GM13977 (cell line): ENCODE measurements at places on chromosomes 1 and 21.

DNA sequence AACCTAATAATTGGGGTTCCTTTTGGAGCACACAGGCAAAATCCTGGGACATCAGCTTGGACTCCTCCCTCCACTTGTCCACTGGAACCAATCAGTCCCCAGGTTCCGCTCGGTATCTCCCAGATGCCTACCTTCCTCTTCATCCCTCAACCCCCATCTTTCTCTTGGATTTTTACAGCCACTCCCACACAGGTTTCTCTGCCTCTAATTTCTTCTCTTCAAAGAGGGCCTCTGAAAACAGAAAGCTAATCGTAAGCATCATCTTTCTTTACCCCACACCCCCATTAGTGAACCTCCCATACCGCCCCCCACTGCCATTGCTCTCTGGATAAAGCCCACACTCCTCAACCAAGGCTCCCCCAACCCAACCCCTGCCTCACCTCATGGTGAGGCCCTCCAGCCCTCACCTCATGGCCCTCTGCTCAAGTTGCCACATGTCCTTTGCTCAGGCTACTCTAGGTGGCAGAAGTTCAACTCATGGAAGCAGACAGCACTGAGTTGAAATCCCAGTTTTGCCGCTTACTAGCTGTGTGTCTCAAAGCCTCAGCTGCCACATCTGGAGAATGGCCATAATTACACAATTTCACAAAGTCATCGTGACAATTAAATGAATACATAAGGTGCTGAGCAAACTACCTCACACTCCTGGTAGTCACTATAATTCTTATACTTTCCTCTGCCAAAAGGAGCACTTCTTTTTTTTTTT, 18.1 kb upstream of the WASF2 start:
- DNase-seq: no peak

DNA sequence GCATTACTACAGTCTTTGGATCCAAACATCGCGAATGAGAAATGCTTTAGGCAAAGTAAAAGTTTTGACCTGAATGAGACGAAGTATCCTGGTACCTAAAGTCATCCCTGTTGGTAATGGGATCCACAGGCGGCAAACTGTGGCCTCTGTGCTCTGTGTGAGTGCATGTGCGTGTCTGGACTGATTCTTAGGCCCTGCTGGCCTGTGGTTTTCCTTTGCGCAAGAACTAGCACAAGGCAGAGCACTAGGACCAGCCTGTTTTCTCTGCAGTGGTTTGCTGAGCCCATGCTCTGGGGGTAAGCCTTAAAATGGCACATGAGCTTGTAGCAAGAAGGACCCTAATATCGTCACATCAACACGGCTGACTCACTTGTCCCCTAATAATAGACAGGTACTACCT, 251.2 kb downstream of the DSCAM start:
- DNase-seq: no peak

DNA sequence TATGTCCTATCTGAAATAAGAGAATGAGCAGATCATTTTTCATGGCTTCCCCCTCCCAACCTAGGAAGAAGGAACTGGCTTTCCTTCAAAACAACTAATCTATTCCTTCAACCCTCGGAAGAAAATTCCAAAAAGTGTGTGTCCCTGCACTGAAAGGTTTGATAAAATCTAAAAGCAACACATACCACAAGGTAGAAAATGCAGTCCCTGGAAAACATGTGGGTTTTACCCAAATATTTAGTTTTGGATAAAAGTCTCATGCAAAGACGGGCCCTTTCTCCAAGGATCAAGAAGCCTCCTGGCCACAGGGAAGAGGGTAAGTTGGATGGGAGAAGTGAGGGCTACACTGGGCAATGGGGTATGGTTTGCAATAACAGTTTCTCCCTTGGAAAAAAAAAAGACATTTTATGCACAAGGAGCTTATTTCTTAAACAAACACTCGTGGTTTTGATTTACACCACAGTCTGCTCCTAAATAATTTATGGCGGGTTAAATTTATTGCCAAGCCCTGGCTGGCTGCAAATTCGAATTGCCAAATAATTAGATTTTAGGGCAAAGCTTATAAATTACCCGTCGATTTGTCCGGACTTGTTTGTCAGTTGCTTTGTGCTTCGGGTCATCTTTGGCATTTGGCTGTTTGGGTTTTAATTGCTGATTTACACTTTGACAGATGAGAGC, 28.9 kb downstream of the ERI3 start:
- DNase-seq: no peak

GRCh38 chr1:147640553-147641165, 29.7 kb downstream of the ACP6 start:
- peak; percentile 81 for DNase-seq

DNA sequence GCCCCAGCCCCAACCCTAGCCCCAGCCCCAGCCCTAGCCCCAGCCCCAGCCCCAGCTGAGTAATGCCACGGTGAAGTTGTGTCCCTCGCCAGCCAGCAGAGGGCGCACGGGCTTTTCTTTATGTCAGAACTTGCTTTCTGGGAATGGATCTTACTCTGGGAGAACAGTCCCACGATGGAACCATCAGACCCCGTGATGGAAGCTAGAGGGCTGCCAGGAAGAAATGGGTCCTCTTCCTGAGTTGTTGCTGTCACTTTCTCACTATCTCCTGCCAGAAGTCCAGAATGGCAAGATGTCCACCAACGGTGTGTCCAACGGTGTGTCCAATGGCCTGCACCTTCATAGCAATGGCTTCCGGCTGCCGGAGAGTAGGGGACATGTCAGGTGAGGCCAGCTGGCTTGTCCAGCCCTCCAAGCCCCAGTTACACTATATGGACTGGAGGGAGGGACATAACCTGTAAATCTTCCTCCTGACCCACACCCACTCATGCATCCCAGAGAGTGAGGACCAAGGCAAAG, 25.1 kb upstream of the TMEM222 start:
- peak; percentile 75 for DNase-seq

DNA sequence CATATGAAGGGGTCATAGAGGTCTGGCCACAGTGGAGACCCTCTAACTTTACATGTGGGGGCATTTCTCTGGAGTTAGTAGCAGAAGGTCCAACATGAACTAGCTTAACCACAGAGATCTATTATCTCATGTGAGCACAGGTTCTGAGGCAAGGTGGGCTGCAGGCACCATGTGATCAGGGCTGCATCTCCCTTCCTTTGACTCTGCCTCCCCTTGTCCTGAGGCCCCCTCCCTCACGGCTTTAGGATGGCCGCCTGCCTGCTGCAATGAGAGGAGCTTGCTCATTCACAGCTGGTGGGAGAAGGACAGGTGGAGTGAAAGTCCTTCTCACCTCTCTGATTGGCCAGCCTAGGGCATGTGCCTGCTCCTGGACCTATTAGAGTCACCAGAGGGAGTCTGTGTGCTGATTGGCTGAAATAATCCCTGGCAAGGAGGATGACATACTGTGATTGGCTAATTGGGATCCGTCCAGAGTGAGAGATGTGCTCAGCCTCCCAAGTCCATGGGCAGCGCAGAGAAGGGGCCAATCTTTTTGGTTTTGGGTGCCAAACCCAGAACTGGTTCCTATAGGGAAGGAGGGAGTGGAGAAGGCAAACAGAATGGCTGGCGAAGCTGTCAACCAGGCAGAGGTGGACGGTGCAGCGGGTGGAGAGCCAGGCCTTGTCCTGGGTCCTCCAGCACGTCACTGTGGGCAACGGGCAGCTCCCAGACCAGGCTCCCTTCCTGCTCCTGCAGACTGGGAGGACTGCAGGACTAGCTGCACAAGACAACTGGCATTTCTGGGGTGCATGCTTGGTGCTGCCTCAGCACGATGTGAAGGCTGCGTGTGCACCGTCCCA, 39.4 kb upstream of the C1orf174 start:
- DNase-seq: no peak

- no peak for DNase-seq
Observed at GRCh38 chr1:151054971-151055547, 4.4 kb downstream of the CDC42SE1 start.

GRCh38 chr1:108130794-108131193, 69.3 kb downstream of the SLC25A24 start:
- DNase-seq: no peak

DNA sequence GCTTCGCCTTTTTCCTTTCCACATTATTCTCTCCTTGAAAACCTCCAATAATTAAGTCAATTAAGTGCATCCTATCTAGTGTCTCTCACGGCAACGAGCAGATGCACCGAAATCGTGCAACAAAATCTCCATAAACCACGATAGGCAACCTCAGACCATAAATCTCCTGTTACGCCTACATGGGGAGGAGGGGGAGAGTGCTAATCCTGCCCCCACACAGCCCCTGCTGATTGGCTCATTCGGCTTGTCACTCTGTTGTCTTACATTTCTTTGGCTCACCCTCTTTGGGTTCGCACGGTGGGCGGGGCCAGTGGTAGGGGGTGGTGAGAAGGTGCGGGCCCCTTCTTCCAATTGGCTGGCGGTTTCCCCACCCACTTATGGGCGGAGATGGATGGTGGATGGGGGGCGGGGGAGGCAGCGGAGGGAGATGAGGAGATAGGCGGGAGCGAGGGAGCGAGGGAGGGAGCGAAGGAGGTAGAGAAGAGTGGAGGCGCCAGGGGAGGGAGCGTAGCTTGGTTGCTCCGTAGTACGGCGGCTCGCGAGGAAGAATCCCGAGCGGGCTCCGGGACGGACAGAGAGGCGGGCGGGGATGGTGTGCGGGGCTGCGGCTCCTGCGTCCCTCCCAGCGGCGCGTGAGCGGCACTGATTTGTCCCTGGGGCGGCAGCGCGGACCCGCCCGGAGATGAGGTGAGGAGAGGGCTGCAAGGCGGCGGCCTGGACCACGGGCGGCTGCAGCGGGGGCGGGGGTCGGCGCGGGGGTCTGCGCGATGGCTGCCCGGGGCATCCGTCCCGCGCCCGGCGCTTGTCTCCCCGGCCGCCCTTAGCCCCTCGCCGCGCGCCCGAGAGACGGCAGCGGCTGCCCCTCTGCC, at the start of gene ITSN1:
Gene ITSN1, plus strand, starts transcription at position 475 of the 869 bp plus-strand sequence. CDS start 76,328 bp downstream, outside the sequence.
- DNase-seq: peak; percentile 97

DNA sequence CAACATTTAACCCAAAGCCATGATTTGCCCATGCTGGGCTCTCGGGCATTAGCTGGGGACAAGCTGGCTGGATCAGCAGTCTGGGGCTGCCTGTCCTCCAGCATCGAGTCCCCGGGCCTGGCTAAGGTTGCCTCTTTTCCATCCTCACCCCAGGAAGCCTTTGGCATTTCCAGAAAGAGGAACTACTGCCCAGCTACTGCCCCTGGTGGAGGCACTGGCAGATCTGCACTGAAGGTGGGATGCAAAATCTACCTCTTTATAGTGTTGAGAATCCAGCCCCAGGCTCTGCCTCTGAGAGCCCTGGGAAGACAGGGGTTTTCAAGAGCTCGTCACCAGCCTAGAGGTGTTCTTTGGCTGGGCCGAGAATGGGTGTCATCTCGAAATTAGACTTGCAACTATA, 635.9 kb downstream of the MATN1 start:
- no peak for DNase-seq

- no peak for DNase-seq
Observed at GRCh38 chr1:17193222-17194132, 11.5 kb upstream of the PADI1 start.

GRCh38 chr1:246383791-246384190, 123.3 kb downstream of the SMYD3 start:
- DNase-seq: no peak

DNA sequence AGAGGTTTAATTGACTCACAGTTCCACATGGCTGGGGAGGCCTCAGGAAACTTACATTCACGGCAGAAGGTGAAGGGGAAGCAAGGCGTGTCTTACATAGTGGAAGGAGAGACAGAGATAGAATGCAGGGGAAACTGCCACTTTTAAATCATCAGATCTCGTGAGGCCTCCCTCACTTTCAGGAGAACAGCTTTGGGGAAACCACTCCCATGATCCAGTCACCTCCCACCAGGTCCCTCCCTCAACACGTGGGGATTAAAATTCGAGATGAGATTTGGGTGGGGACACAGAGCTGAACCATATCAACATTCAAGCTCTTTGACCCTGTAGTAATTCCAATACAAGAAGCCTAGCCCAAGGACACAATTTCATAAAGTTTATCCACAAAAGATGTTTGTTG, 13.7 kb downstream of the PIGP start:
- no peak for DNase-seq

DNA sequence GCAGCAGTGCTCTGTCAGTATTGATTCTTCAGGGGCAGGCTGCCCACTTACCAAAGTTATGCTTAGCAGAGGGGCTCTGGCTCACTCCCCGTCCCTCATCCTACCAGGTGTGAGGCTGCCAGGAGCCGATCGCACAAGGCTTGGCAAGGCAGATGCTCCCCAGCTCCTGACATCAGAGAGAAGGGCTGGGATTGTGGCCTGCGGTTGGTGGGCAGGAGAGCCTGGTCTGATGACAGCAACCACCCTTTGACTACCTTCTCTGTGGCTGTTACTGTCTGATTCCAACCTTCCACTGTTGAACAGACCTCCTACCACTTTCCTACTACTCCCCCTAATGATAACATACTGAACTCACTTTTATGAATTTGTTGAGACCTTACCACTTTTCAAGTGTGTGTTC, 23.7 kb upstream of the WDR26 start:
- no peak for DNase-seq

DNA sequence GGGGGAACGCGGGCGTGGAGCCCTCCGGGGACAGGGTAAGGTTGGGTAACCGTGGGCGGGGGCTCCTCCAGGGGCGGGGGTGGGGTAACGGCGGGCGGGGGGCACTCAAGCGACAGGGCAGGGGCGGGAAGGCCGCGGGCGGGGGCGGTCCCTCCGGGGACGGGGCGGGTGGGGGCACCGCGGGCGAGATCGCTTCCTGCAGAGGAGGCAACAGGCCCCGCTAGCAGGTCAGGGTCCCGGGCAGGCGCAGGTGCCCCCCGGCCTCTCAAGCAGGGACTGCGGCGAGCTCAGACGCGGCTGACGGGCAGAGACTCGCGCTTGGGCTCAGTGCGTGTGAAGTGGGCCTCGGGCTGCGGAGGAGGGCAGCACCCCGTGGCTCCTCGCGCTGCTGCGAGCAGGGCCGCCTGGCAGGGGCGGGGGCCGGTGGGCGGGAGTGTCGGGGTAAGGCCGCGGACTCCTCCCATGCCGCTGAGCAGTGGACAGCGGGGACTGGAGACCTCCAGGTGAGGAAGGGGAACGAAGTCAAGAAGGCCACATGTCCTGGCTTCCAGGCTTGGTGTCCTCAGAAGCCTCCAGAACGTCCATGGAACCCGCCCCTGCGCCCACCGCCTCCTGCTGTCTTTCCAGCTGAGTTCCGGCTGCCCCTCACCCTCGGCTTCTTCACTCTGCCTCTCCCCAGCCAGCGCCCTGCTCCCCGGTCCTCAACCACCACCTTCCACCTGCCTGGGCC, 627 bp upstream of the GNB1 start:
- DNase-seq: peak; percentile 87
